ENCODE measurements at places on chromosomes 11 and 22.

GRCh38 chr11:69419662-69420395 is 61.6 kb upstream of the LINC01488 start:
- DNase-seq = no peak

DNA sequence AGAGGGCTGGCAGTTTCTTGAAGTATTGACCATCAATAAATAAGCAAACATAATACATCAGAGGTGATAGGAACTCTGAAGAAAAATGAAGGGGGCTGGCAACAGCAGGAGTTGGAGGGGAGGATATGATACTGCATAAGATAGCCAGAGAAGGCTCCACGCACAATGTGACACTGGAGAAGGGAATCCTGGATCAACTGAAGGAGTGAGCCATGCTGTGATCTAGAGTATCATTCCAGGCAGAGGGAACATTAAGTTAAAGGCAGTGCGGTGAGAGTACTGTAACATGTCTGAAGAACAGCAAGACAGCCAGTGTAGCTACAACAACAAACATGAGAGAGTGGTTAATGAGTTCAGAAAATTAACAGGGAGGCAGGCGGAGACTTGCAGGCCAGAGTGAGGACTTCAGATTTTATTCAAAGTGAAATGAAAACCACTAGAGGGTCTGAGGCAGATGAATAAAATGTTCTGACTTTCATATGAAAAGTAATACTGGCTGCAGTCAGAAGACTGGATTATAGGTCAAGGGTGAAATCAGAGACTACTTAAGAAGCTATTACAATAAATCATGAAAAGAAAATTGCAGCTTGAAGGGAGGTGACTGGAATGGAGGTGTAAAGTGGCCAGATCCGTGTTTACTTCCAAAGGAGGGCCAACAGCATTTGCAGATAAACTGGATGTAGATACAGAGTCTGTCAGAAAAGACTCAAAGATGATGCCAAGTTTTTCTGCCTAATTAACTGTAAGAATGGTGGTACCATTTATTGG is 49.4 kb downstream of the RRAS2 start:
- DNase-seq = no peak

- DNase-seq = no peak
Measured at GRCh38 chr11:31913985-31914384, 102.9 kb upstream of the PAX6 start.

DNA sequence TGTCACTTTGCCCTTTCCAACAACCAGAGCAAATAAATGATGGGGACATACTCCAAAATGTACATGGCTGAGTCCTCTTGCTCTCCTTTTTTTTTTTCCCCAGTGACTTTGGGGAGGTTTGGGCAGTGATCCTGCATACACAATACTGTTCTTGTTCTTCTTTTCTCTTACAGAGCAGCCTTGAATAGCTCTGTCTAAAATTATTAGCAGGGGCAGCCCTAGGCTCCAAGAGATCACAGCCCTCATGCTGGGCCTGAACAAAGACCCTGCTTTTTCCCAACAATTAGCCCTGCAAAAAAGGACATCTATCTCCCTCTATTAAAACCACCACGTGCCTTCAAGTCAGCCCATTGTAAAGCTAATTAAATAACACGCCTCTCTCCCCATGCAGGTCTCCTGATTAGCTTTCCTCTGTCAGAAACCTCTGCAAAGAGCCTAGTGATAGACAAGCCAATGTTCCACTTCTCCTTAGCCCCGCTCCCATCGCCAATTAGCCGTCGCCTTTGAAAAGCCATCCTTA is 54.7 kb downstream of the ETS1 start:
- no peak for DNase-seq

DNA sequence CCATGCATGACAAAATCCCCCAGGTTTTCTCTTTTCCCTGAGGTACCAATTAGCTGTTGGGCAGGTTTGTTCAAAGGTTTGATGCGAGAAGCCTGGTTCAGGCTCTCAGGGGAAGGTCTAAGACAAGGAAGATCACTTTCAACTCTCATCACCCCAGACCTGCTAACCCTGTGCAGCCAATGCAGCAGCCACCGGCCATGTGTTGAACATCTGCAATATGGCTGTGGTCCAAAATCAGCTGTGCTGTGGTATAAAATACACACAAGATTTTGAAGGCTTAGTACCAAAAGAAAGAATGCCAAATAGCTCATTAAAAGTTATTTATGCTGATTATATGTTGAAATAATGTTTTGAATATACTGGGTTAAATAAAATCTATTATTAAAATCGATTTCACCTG is 58.5 kb downstream of the SMCO4 start:
- no peak for DNase-seq

DNA sequence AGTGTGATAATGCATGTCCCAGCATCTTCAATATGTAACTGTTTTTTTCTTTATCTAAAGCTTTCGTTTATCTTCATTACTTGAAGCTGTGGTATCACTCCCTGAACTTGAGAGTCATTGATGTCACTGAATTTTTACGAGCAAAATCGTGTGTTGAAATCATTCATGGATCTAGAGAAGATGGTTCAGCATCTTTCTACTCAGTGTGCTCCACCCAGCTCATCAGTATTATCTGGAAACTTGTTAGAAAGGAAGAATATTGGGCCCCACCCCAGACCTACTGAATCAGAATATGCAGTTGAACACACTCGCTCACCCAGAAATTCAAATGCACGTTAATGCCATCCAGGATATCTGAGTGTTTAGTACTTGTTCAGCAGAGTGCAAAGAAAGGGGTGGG is 8.3 kb downstream of the CDON start:
- no peak for DNase-seq

GRCh38 chr11:124762624-124763155 is 600 bp upstream of the ESAM start:
- DNase-seq = no peak

DNA sequence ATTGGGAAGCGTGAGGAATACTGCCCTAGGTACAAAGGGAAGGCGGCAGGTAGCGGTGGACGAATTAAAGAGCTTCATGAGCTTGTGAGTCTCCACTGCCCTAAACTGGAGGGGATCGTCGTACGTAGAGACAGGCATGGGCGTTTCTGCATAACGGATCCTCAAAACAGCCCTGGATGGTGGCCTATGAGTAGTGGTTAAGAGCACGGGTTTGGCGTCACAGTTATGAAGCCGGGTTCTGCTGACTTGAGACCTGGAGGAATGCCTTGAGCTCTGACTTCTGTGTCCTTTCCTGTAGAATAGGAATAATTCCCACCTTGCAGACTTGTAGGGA is 335 bp downstream of the TMEM138 start:
- peak; percentile 46 for DNase-seq

DNA sequence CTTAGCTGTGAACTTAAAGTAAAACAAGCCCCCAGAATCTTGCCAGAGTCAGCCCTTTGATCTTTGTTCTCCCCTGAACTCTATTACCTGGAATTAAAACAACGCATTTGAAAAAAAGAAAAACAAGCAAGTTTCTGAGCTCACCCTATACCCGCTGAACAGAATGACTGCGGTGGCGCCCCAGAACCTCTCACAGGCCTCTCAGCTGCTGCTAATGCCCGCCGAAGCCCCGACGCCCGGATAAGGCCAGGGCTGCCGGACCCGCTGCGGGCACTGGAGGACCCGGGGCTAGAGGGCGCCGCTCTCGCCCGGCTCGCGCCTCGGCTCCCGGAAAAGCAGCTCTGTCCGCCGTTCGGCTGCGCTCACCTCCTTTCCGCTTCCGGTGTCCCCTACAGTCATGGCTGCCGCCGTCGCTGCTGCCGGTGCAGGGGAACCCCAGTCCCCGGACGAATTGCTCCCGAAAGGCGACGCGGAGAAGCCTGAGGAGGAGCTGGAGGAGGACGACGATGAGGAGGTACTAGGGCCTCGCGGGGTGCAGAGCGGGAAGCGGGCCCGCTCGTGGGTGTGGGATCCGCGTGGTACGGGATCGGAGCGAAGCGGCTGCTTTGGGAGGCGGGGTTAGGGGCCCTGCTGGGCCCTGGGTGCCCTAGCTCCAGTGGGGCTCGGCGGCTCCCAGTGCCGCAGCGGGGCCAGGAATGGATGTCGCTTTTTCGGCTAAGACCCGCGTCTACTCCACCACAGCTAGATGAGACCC is at the start of gene TOMM22:
TSS of gene TOMM22 (plus strand) at position 376 of the 754 bp plus-strand sequence. CDS start at position 398, 22 bp downstream.
- DNase-seq = peak; percentile 79

DNA sequence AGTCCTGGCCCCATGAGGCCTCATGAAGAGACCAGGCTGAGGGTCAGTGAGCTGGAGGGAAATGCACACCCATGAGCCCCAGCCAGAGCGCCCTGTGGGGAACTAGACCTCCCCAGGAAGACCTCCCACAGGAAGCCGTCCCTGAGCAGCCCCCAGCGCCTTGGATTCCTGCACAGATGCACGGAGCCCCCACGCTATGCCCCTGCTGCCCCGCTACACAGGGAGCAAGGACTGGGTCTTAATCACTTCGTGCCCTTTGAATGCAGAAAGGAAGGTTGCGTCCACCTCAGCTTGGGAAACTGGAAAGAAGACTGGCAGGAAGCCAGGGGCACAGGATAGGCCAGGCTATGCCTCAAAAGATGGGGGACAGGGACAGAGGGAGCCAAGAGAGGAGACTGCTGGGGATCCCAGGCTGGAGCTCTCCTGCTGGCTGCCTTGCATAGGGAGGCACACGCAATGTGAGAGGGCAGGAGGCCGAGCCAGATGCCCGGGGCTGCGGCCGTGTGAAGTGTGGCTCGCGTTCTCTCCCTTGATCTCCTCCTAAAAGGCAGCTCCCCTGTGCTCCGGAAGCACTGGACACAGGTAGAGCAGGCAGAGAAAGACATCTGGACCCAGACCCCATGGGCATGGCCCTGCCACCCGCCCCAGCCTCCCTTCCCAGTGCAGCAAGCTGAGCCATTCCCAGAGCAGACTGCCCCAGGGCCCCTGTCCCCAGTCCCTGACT is 32.8 kb downstream of the MACROD1 start:
- DNase-seq = no peak

DNA sequence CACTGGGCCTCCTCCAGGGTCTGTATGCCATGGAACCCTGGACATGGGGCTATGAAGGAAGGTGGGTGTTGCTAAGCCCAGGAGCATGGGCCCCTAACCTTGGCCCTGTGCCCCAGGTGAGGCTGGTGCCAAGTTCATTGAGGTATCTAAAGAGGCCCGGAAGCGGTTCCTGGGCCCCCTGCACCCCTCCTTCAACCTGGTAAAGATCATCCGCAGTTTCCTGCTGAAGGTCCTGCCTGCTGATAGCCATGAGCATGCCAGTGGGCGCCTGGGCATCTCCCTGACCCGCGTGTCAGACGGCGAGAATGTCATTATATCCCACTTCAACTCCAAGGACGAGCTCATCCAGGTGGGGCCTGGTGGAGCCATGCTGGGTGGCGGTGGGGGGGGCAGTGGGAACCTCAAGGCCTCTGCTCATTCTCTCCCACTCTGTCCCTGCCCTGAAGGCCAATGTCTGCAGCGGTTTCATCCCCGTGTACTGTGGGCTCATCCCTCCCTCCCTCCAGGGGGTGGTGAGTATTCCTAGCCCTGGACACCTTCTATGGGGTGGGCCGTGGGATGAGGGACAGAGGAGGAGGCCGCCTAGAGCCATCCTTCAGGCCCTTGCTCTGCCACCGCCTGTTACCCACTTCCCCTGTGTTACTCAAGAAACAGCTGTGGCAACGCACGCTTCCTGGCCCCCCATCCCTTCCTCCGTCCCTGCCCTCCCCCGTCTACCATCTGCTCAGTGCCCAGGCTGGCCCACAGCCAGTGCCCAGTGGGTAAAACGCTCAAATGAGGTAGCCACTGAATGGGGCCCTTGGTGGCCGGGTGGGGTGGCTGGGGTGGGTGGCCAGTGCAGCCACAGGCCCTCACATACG is 3.0 kb downstream of the PNPLA2 start:
- no peak for DNase-seq

DNA sequence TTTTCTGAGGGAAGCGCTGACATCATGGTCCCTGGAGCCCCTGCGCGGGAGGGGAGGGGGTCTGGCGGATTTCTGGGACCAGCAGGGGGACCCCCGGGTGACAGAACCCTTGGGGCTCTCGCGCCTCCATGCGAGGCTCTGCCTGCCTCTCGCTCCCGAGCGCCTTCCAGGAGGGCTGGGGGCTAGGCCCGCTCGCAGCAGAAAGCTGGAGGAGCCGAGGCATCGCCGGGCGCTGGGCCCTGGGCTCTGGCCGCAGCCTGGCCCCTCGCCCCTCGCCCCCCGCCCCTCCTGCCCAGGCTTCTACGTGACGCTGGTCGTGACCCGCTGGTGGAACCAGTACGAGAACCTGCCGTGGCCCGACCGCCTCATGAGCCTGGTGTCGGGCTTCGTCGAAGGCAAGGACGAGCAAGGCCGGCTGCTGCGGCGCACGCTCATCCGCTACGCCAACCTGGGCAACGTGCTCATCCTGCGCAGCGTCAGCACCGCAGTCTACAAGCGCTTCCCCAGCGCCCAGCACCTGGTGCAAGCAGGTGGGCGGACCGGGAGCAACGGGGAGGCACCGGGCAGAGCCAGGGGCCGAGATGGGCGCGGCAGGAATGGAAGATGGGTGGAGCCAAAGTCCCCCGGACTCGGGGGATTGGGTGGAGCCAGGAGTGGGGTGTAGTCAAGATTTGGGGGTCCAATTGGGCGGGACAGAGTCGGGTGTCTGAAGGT is 5.4 kb downstream of the BEST1 start:
- no peak for DNase-seq

DNA sequence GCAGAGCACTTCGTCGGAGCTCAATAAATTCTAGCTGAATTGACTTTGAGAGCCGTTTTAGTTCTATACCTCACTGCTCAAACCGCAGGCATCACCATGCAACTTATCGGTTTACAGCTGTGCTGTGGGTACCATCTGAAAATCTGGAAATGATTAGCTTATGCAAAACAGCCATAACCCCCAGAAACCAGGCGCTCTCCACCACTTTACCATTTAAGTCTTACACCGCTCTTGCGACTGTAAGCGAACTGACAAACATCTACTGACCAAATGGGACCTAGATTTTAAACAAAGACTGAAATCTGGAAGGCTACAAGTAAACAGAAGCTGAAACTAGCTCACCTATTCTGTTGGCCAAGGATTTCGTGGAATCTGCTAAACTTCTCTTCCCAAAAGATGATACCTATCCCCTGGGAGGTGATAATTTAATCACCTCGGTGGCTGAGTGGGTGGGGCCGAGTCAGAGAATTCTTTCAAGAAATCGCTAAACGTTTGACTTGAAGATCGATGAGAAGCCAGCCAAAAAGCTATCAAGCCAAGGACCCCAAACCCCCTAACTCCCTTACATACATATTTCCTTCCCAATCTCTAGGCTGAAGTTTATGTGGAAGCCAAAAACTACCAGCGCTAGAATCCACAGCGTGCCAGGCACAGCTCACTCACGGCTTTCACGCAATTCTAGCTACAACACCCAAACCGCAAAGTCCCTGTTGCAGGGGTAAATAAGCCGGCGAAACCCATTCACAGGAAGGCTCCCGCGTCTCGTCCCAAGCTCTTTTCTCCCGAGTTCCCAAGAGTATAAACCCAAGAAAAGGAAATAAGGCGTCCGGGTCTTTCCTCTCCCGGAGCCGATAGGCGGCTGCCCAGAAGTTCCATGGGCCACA is 644 bp downstream of the SPTY2D1 start:
- no peak for DNase-seq

DNA sequence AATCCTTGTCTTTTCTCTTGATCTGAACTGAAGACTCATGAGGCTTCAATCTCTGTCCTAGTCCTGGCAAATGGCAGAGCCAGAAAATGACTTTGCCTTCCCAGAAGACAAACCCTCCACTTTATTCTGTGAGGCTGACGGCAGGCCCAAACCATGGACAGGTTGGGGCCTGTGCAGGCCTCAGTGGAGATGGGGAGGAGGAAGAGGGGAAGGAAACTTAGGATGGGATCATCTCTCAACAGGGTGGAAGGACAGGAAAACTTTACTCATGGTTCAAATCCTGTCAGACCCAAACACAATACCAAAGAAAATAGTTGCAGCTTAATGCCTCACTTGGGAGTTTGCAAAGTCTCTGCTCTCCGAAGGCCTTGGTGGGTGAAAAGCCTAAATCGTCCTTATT is 9.8 kb downstream of the RPL27A start:
- DNase-seq = no peak
